Left kidney (tissue), 8 donors: ENCODE measurements at places on chromosomes 5 and 9. TPM values are rescaled to one million over a fixed set of nuclear protein-coding genes. Genes with fewer than 3 reads are reported as not detected.

GRCh38 chr5:91328743-91329142, 54.4 kb downstream of the ARRDC3 start:
- no peak for DNase-seq

- no peak for DNase-seq
These were observed 2.3 kb downstream of the WHRN start for GRCh38 chr9:114503009-114503408.

DNA sequence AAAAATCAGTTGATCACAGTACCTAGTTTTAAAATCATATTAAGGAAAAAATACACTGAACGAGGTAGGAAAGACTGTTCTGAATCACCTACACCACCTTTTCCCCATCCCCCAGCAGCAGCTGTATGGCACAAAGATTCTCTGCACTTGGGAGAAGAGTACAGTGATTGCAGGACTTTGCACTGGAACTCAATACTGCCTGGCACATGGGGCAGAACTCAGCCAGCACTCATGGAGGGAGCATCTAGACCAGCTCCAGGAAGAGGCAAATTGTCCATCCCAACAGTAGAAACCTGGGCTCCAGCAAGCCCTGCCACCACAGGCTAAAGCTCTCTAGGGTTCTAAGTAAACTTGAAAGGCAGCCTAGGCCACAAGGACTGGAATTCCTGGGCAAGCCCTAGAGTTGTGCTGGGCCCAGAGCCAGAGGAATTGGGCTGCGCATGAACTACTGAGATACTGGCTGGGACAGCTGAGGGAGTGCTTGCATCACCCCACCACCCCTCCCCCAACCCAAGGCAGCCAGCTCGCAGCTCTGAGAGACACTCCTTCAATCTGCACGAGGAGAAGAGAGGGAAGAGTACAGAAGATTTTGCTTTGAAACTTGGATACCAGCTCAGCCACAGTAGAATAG, 654.4 kb upstream of the CDH6 start:
- no peak for DNase-seq

Gene POU5F2
- polyA plus RNA-seq = 0.08 TPM

GRCh38 chr5:29995154-29995553, 1198.3 kb upstream of the CDH6 start:
- no peak for DNase-seq

DNA sequence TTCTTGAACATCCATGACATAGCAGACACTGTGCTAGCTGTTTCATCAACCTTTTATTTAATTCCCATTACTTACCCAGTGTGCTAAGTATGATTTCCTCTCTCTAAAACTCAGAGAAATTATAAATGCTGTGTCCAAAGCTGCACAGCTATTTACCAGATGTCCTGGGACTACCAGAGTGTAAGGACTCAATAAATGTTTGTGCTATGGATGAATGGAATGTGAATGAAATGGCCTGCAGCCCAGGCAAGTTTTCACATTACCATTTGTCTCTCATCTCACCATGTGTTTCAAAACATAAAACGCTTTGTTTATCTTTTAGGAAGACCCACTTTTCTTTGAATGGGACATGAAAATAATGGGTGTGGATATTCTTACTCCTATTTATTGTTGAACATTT, 96.2 kb downstream of the ARHGEF28 start:
- DNase-seq = no peak

Gene SV2C
- polyA plus RNA-seq = 0.08 TPM

DNA sequence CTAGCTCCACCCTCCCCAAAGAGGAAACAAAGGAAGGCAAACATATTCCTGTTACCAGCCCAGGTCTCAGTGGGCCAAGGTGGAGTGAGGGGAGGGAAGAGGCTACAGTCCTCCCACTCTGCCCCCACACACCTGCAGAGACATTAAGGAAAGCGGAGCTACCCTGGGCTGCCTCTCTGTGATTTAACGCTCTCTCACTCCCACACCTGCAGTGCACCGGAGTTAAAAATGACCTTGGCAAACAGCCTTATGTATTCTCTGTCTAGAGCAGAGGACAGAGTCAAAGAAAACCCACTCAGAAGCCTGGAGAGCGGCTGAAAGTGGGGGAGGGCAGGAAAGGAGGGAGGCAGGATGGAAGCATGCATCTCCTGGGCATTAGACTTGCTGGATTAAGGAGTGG, 32.7 kb downstream of the KCNIP1 start:
- DNase-seq = peak; percentile 54

- no peak for DNase-seq
These were observed 1.7 kb downstream of the MYORG start for GRCh38 chr9:34374905-34375552.

Gene DMRT3
- 1.5 TPM for polyA plus RNA-seq

DNA sequence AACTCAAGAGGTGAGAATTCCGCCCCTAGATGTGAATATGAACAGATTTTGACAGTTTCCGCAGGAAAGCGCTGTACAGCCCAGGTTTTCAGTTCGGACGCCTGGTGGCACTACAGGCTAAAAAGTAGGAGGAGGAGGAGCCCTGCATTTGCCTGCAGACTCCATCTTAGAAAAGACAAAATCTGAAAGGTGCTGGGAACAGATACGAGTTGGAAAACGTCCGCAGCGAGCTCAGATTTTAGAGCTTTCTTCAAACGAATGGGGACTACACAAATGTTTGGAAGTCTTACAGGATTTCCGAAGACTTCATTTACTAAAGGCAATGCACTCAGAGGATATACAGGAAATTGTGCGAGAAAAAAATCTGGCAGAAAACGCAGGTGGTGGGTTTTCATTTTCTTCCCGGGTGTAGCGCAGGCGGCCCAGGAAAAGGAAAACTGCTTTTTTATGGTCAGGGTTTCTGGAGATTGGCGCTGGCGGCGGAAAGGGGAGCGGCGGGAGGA, 9.9 kb upstream of the PCDHB2 start:
- peak; percentile 34 for DNase-seq

Gene OR1J2
- not detected for polyA plus RNA-seq

- no peak for DNase-seq
These were observed 4.7 kb upstream of the GPR151 start for GRCh38 chr5:146520731-146521130.

Gene PSD2
- polyA plus RNA-seq = 2.2 TPM

DNA sequence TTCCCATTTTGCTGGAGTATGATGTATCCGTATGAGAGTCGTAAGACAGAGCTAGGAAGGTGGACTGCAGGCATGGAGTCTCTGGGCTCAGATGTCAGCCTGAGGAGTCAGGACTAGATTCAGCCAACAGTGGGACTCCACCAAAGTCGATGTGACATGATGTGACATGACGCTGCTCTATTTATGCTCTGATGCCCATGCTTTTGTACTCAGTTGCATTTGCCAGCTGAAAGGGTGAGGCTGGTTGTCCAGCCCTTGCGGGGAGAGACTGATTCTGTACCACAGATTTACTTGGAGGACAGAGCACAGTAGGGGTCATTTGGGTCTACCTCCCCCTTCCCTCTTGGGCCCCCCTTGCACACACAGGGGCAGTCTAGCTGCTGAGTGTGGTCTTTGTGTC, 88.5 kb upstream of the ATG10 start:
- DNase-seq = no peak

GRCh38 chr9:84337252-84337651, 3.3 kb downstream of the SLC28A3 start:
- DNase-seq = no peak

- peak; percentile 75 for DNase-seq
These were observed 46.7 kb downstream of the PRRC1 start for GRCh38 chr5:127564002-127564769.

GRCh38 chr5:66769839-66770617, 173.8 kb downstream of the MAST4 start:
- no peak for DNase-seq

GRCh38 chr5:93381057-93381456, 200.0 kb downstream of the NR2F1-AS1 start:
- DNase-seq = no peak

GRCh38 chr5:54848581-54848980, 136.8 kb downstream of the ESM1 start:
- DNase-seq = no peak

DNA sequence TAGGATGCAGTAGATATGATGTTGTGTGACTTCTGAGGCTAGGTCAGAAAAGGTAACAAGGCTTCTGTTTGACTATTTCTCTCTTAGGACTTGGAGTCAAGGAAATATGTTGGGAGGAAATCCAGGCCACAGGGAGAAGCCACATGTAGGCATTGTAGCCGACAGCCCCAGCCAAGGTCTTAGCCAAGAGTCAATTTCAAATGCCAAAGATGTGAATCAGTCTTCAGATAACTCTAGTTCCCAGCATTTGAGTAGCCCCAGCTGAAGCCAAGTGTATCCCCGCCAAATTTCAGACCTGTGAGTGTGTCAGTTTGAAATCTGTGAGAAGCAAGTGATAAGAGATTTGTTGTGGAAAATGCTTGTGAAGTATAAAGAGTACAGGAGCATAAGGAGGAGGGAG, 38.1 kb upstream of the ISL1 start:
- no peak for DNase-seq

DNA sequence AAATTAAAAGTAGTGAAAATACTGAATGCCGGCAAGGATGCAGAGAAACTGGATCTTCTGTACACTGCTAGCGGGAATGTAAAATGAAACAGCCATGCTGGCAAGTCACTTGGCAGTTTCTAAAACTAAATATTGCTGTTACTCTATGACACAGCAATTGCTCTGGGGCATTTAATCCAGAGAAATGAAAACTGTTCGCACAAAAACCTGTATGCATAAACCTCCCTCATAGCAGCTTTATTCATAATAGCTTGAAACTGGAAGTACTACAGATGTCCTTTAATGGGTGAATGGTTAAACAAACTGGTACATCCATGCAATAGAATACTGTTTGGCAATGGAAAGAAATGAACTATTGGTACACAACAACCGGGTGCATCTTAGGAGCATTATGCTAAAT, 167.2 kb downstream of the ARHGAP26 start:
- DNase-seq = no peak

DNA sequence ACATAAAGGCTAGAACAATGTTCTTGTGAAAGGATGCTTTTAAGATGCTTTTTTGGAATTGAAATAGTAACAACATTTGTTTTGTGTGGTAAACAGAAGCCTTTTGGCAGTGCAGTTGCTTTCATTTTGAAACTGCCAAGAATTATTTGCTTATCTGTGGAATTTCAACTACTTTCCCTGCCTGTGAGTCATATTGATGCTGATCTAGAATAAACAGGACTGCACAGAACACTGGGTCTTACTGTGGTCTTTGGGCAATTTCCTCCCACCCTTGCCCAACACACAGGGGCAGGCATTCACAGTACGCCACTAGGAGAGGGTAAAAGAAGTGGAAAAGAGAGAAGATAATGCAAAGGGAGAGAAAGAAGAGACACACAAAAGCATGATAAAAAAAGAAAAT, 483.7 kb downstream of the ELAVL2 start:
- peak; percentile 3 for DNase-seq

DNA sequence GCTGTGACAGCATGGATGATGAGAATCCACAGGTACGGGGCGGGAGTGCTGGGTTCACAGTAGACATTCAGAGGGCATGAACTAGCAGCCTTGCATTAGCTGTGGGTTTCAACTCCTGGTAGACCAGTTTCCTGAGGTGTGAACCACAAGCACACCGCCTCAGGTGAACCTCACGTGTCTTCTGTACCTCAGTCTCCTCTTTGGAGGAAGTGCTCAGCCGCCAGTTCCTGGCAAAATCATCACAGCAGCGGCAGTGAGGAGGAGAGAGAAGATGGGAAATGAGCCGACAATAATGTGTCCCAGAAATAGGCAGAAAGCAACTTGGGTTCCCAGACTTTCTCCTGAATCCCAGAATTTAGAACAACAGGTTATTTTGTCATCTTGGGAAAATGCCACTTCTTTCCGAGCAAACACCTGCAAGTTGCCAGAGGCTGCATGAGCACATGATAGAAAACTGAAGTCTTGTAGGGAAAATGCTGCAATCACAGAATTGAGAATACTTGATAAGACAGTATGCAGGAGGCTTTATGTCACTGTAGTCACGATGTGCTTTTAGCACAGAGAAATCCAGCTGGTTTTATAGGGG, 258.5 kb downstream of the AOPEP start:
- no peak for DNase-seq

DNA sequence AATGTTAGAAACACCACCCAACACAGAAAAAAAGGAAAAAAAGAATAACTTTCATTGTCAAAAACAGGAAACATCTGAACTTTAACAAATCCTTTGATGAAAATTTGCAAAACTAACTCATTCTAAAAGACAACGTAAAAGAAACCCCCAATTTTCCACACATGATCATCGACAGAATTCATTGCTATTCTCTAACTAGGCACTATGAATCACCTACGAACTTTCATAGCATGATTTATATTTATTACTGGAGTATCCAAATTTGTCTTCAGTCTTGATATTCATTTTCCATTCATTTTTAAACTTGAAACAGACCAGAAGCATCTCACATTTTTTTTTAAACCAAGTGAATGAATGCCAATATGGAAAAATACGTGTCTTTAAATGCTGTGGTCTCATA, 514.6 kb downstream of the TLE4 start:
- no peak for DNase-seq

Gene CKMT2
- 10.3 TPM for polyA plus RNA-seq

- DNase-seq = no peak
These were observed 13.8 kb upstream of the IL7R start for GRCh38 chr5:35842856-35843255.

DNA sequence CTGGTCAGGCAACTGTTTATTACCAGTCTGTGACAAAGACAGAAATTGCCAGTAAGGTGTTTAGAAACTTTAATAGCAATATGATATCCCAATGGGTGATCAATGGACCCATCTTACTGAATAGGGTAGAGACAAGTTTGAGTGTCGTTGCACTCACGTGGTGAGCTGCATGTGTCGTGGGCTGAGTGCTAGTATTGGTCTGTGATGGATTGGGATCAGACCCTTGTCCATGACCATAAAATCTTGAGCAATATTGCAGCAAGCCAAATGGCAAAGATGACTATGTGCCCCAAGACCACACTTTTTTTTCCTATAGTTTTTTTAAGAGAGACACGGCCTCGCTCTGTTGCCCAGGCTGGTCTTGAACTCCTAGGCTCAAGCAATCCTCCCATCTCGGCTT, 114.5 kb downstream of the PALM2AKAP2 start:
- DNase-seq = no peak

DNA sequence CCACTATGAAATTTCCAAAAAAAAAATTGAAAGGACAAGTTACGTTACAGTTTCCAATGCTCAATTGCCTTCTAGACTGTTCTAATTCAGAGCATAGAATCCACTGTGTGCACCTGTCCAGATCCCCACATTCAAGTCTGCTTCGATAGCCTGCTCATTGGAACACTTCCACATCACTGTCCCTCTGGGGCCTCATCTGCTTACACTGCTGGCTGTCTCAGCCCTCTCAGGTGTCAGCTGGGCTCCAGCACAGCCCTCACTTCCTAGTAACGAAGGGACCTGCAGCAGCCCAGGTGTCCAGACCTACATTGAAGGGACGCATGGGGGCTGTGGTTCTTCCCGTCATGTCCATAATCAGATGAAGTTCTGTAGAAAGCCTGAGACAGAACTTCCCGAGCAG, 94.3 kb upstream of the EMB start:
- DNase-seq = no peak

- DNase-seq = no peak
These were observed 18.9 kb upstream of the CLINT1 start for GRCh38 chr5:157877821-157878220.

DNA sequence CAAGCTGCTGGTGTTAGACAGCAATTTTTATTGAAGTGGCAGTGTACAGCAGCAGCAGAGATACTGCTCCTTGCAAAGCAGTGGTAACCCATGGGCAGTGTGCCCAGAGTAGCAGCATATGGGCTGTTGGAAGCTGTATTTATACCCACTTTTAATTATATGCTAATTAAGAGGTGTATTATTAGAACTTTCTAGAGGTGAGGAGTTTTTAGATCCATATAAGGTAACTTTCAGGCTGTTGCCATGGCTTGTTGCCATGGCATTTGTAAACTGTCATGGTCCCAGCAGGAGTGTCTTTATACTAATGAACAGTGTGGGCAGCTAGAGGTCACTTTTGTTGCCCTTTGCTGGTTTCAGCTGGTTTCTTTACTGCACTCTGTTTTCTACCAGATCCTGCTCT, 3.7 kb upstream of the PJA2 start:
- DNase-seq = no peak
